Right cardiac atrium (tissue), 5 donors: ENCODE measurements at places on chromosomes 3 and 15.

DNA sequence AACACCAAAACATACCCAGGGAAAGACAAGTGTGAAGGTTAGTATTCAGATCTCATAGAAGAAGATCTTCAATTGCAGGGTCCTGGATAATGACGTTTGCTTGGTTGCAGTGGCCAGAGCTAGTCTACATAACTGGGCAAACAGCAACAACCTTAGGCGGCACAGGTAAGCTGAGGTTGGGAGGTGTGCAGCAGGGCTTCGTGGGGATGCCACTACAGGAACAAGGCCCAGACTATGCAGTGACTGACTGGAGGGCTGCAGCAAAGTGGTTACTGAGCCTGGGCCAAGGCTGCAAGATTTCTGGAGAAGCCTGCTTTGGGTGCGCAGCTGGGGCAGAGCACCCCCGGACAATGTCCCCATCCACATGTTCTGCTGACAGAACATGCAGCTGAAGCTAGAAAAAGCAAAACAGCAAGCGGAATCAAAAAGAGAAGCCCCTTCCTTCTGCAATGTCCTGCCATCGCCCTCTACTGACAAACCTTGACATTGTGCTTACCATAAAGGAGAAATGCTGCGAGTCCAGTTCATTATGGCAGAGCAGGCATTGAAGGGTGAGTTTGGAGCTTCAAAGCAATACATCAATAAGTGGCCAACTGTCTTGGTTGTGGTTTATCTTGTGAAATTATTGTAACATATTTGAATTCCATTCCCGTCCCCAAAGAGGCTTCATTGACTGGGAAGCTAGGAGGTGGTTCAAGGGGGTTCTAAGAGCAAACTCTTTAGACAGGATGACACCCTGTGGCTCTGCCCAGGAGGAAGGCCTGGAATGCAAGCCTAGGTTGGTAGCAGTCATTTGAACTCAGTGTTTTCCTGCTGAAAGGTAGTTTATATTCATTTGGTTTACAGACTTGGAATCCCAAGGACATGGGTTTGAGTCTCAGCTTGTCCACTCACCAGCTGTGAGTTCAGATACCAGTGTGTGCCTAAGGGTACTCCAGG is 217.0 kb downstream of the PDCD6IP start:
- no peak for DNase-seq

- DNase-seq = no peak
Observed at GRCh38 chr3:128590948-128591347, 59.7 kb downstream of the RPN1 start.

DNA sequence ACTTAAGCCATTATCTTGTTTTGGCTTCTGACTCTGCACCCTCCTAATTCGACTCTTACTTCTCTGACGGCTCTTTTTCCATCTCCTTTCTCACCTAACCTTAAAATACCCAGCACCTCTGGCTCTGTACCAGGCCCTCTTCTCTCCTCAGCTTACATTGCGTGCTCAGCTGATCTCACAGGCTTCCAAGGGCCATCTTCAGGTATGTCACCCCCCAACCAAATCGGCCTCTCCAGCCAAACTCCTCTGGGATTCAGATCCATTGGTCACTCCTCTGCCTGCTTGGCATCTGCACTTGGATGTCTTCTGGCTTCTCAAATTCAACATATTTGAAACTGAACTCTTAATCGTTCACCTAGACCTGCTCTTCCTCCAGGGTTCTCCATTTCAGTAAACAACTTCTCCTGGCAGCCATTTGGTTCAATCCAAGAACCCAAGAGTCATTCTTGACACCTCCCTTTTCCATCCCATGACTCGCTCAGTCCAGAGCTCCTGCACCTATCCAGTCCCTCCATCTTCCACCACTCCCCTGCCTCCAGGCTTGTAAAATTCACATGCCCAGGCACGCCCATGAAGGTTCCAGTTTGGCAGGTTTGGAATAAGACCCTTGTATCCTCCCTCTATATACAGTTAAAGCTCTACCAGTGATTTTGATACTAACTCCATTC is 35.2 kb upstream of the SLC41A3 start:
- DNase-seq = no peak

DNA sequence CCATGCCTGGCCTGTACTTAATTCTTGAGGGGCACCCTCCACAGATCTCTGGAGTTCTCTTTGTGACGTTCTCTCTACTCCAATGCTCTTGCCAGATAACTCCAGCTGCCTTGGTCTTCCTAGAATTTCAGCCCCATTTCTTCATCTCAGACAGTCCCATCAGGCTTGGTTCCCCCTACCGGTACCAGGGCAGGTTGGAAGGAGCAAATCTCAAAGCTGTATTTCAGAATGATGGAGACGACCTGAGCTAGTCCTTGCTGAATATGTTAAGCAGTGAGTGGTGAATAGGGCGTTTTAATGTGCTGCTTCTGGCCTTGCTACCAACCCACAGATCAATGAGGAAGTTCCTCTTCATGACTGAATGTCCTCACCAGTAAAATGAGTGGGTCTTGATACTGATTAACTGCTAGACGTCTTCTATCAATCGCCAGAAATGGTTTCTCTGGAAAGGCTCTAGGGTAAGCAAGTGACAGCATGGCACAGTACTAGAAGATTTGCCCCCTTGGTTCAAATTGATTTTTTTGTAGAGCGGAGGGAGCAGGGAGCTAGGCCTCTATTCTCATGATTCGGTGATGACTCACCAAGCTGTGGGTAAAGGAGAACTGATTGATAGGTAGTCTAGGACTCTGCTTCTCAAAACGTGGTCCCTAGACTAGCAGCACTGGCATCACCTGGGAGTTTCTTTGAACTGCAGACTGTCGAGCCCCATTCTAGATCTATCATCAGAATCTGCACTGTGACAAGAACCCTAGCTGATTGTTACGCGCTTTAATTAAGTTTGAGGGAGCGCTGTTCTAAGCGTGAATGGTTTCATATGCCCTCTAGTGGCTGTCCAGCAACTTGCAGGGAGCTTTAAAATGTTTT is 67.8 kb downstream of the UBP1 start:
- no peak for DNase-seq

- no peak for DNase-seq
Observed at GRCh38 chr3:67123914-67124313, 125.8 kb downstream of the KBTBD8 start.

DNA sequence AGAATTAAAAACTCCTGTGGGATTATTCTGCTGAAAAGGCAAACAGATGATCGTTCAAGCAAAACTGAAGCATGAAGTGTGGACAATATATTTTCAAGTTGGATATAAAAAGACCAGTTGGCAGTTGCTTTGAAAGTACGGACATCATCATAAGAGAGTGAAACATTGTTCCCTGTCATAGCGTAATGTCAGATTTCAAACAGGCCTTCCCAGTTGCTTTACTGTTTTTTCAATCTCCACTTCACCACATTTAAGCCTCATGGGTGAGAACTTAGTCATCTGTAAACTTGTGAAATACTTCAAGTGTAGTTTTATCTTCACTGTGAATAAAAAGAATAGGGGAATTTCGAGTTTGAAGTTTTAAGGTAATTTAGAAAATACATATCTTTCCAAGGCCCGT is 435.1 kb upstream of the CNTN3 start:
- DNase-seq = no peak

DNA sequence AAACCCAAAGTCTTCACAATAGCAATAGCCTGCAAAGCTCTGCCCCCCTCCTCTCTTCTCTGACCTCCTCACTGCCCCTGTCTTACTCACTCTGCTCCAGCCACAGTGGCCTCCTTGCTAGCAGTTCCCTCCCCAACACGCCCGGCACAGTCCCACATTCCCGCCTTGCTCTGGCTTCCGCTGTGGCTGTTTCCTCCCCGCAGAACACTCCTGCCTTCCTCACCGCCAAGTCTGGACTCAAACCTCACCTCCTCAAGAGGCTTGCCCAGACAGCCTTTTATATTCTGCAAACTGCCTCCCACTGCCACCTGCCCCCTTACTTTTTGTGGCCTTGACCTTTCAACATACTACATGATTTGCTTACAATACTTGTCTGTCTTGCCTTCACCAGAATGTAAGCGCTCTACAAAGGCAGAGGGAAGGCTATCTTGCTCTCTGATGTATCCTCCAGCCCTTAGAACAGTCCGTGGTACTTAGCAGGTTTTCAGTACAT is 406 bp upstream of the MPI start:
- peak; percentile 53 for DNase-seq

- no peak for DNase-seq
Observed at GRCh38 chr3:142530296-142530695, 48.2 kb downstream of the ATR start.

GRCh38 chr15:67501836-67502461 is 19.0 kb upstream of the C15orf61 start:
- no peak for DNase-seq

DNA sequence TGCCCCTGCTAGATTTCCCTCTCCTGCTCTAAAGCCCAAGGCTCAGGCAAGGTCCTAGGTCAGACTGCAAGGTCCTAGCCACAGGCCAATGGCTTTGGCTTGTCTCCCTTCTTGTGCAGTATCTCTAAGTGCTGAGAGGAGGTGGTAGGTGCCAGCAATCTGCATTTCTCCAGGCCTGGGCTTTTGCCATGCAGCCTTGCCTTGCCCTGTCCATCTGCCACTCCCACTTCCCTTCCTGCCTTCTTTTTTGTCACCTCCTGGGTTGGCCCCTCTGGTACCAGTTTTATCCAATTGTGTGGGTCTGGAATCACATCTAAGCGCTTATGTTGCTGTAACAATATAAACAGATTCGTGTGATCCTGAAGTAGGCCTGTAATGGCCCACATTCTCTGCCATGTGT is 109.9 kb downstream of the MYRIP start:
- DNase-seq = no peak

GRCh38 chr15:48823237-48823636 is 12.4 kb upstream of the CEP152 start:
- DNase-seq = no peak

DNA sequence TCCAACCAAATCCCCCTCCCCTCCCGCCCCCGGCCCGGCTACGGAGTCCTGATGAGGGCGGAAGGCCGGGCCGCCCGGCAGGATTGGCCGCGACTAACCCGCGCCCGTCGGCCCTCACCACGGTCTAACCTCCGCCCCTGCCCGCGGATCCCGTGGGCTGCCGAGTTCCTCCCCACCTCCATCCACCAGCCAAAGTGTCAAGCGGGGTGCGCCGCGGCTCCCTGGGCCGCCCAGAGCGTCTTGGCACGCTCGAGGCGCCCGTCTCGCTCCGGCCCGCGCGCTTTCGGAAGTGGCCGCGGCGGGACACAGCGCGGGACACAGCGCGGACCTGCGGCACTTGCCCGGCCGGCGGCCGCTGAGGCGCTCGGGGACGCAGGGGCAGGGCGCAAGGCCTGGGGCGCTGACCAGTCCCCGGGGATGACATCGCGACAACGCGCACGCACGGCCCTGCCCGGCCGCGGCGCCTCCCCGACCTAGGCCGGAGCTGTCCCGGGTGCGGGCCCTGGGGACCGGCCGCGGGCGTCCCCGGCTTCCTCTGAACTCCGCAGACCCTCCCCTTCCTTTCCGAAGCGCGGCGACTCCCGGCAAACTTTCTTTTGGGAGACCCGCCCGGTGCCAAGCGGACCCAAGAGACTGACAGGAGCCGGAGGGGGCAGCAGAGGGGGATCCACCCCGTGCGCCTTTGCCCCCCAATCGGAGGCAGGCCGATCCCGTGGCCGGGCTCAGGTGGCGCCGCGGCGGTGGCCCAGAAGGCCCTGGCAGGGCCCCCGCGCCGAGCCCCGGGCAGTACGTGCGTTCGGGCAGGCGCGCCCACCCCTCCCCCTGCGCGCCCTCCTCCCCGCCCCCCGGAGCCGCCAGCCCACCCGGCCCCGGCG is 112.8 kb upstream of the ICE2 start:
- peak; percentile 82 for DNase-seq

GRCh38 chr3:25648107-25648535 is 16.6 kb downstream of the TOP2B start:
- no peak for DNase-seq

DNA sequence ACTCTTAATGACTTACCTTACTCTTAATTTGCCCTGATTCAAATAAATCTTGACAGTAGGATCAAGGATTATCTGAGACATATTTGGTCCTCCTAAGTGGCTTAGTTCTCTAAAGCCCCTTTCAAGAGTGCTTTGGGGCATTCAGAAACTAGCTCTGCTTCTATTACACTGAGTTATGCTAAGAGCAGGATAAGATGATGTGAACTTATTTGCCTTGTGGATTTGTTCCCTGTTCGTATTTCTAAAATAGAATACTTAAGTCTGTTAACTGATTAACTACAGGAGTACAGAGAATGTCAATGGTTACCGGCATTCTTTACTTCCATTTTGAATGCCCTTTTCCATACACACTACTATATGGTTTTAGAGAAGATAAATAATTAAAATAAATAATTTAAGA is 14.8 kb upstream of the FRMD4B start:
- no peak for DNase-seq

GRCh38 chr15:75143738-75144334 is 57.8 kb upstream of the C15orf39 start:
- DNase-seq = no peak

DNA sequence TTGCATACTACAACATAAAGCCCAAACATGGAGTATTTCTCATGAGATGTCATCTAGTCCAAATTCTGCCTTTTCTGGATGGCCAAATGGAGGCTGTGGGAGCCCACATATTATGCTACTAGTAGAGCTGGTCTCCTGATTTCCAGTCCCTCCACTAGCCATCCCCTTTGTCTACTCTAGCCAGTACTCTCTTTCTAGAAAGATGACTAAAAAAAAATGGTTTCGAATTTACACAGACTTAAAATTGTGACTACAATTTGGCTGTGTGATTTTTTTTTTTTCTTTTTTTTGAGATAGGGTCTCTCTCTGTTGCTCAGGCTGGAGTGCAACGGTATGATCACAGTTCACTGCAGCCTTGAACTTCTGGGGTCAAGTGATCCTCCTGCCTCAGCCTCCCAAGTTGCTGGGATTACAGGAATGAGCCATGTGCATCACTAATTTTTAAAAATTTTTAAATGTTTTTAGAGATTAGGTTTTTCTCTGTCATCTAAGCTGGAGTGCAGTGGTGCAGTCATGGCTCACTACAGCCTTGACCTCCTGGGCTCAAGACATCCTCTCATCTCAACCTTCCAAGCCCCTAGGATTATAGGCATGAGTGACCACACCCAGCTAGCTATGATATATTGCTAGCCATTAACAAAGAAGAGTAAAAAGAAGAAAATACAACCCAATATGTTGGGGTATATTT is 273.9 kb downstream of the ADAMTSL3 start:
- no peak for DNase-seq

DNA sequence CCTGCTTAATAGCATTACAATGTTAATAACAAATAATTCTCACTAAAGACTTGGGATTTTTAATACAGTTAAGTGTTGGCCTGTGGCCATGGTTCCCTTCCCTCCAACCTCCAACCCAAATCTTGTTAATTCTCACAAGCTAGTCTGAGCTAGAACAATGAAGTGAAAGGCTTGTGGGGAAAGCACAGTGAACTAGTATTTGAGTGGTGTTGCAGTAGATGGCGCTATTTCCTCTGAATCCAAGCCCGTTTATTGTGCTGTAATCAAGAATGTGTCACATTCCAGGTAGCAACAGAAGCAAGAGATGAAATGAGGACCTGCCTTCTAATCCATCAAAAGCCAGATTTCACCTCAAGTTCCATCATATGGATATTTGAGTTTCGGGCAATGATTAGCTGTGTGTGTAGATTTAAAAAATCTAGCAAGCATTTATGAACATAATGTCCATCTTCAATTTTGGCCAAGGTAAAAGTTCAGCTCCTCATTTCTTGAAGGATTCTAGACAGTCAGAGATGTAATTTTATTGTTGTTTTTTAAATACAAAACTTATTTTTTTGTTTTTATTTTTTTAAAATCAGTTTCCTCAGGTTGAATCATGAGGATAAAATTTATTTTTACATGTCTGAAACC is 160.7 kb downstream of the SQOR start:
- no peak for DNase-seq
